Stimulated activated CD8-positive, alpha-beta memory T cell treated with anti-CD3 and anti-CD28 coated beads, Interleukin-2, amount 100 ng/mL, for 1 hour (primary cell): ENCODE measurements at places on chromosomes 4 and X.
A peak's percentile ranks its signal among the peaks of the same experiment; 100 is the strongest.

DNA sequence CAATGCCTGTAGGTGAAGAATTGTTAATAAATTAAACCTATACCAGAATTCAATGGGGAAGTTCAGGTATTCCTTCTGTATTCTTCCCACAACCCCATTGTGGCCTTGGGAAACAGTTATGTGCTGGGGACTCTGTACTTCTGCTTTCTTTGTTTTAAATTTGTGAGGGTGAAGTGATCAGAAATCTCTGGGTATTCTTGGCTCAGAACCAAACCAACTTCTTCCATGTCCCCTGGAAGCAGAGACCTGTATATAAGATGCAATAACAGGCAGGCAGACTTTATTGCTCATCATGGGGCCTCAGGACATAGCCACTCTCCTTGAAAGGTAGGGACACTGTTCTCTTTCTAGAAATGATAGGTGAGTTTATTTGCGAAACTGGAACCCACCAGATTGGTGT is 19.8 kb upstream of the USP27X start:
- DNase-seq = no peak

DNA sequence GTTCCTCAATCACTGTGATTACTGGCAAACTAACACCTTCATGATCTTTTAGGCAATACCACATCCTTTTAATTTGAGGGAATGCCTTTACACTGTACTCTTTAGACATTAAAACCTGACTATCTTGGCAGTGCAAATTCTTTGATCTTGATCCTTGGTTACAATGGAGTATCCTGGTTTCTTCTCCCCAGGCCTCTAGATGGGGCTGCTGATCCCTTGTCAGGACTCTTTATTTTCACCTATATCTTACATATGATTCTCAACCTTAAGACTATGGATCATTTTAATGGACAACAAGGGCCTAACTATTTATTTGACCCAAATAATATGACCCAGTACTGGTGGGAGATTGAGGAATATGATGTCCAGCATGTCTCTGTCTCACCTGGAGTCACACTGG is 1005.5 kb upstream of the INTU start:
- no peak for DNase-seq

DNA sequence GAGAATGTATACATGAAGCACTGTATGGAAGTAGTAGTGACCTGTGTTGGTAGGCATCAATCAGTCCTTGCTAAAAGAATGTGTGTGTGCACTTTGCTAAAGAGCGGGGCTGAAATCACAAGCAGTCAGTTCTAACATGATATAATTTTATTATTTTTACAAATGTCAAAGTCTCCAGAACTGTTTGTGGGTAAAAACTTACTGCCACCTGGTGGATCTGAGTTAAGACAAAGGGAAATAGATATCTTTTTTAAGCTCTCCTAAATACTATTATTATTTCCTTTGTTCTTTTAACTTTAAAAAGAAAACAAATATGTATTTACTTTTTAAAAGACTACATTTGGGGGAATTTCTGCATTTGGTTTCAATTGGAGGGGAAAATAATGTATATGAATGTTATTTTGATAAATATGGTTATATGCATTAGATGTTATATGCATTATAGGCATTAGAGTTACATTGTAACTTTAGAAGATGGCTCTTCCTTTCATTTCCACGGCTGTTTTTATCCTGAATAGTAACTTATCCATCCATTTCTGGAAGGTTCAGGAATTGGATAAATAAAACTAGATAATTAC is 7.8 kb upstream of the CLOCK start:
- DNase-seq = no peak

DNA sequence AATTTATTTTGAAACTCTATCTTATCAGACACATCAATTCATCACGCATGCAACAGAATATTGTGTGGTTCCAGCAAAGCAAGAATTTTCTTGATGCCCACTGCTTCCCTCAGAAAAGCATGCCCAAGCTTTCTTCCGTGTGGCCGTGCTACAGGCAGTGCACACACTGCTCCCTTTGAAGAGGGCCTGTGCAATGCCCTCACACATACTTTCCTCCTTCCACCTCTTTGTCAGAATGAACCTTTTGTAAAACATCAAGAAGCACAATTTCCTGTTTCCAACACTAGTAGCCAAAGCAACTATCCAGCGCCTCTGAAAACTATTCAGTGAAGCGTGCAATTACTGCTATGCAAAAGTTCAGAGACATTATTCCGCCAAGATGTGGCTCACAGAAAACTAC is 201.7 kb downstream of the NLGN4X start:
- DNase-seq = no peak

DNA sequence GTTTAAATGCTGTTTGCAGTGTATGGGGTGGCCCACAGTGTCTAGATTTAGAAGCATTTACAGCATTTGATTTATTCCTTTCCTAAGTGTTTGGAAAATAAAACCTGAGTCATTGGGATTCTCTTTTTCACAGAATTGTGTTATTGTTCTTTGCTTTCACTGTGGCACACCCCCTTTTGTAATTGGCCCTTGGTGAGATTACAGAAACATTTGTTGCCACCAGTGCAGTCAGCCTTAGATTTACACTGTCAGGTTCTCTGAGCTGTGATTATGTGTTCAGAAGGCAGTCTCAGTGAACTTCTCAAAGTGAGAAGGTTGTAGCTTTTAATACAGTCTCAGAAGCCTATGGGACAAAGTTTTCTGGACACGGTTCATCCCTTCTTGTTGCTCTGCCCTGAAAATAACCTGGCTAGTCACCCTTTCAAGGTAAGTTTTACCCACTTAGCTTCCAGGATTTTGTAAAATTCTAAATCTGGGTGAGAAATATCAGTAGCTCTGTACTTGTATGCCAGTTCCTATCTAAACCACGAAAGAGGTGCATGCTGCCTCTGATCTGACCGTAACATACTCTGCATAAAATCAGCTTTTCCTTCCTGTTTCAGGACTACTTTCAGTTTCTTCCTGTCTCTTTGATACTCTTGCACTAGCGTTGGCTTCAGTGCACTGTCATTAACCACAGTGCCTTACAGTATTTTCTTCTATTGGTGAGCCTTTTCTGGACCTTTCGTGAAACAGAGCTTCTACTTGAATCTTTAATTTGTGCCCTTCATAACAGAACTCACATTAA is 12.6 kb downstream of the RUFY3 start:
- DNase-seq = no peak

DNA sequence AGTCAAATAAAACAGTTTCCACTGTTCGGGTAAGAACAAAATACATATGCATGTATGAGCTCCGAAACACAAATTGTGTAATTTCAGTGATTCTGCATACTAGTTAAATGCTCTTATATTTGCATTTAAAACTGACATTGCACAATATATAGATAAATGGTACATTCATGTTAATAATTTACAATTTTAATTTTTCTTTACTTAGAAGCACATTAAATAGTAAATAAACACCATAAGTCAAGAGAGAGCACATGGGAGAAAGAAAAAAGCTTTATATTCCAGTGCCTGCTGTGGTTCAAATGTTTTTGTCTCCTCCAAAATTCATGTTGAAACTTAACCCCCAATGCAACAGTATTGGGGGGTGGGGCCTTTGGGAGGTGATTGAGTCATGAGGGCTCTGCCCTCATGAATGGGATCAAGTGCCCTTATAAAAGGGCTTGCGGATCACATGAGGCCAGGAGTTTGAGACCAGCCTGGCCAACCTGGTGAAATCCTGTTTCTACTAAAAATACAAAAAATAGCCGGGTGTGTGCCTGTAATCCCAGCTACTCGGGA is 322.9 kb downstream of the BCOR start:
- DNase-seq = no peak

DNA sequence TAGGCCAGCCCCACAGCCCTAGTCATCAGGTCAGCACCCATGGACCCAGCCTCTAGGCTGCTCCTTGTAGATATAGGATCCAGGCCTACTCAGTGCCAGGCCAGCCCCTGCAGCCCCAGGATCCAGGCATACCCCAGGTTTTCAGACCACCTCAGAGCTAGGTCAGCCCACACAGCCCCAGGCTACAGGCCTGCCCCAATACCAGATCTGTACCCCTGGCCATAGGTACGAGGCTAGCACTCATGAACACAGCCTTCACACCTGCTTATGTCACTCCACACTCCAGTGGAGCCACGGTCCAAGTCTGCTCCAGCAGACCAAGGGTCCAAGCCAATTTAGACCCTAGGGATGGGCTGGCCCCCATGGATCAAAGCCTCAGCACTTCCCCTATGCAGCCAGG is 191.0 kb downstream of the DLG3 start:
- DNase-seq = no peak

GRCh38 chr4:1578251-1578773 is 105.8 kb downstream of the FAM53A start:
- DNase-seq = no peak

- DNase-seq = peak; percentile 58
These were observed 18.7 kb upstream of the TMEM192 start for GRCh38 chr4:165131247-165131832.
